ENCODE measurements at places on chromosomes 4 and X.
A peak's percentile ranks its signal among the peaks of the same experiment; 100 is the strongest.

DNA sequence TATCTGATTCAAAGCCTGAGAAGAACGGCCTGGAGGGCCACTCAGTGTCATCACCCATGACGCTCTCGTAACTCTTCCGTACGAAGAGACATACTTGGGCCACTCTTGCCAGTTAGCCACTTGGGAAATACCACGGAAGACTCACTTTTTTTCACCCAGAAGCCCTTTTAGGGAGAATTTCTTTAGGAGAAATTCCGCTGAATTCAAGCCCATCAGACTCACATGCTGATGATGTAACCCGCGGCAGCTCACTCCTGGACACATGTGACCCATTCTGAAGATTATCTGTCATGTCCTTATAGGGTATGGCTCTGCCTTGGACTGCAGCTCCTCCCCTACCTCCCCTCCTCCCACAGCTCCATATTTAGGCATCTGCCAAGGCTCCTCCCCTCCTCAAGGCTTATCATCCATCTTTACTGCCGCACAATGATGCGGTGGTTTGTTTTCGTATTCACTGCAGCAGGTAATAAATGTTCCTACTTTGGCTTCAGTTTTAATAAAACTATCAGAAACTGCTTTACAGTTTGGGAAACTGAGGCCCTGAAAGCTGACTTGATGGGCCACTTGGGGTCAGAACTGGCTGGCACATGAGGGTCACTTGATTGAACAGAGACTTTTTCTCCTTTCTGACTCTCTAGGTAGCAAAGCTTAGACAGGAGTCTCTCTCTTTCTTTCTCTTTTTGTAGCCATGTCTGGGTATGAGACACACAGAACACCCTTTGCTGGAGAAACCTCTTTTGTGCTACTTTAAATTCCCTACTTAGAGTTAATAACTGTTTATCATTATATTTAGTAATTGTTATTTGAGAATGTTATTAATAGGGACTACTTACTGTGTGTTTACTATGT, 42.1 kb downstream of the RHOH start:
- no peak for DNase-seq

- DNase-seq = no peak
These were observed 258.5 kb upstream of the FSTL5 start for GRCh38 chr4:162422312-162422711.

DNA sequence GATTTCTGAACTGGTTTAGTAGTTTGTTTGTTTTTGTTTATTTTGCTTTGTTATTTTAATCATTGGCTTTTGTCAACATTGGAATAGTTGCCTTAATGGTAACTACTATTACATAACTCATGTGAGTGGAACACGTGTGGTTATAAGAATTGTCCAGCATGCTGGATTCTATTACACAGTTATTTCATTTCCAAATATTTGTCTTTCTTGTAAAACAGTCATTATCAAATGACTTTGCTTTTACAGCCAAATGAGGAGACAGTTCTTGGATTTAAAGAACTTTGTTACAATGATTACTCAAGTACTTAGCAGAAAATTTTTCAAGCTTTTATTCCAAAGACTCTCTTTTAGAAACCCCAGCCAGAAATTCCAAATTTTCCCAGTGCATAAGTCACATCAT, 516.1 kb upstream of the MAGEB2 start:
- DNase-seq = peak; percentile 38

- DNase-seq = no peak
These were observed 642.6 kb upstream of the LCORL start for GRCh38 chr4:18664171-18664570.

GRCh38 chr4:184268584-184269160, 51.0 kb upstream of the ENPP6 start:
- no peak for DNase-seq

- no peak for DNase-seq
These were observed 69.0 kb upstream of the ATOH1 start for GRCh38 chr4:93759506-93759905.

DNA sequence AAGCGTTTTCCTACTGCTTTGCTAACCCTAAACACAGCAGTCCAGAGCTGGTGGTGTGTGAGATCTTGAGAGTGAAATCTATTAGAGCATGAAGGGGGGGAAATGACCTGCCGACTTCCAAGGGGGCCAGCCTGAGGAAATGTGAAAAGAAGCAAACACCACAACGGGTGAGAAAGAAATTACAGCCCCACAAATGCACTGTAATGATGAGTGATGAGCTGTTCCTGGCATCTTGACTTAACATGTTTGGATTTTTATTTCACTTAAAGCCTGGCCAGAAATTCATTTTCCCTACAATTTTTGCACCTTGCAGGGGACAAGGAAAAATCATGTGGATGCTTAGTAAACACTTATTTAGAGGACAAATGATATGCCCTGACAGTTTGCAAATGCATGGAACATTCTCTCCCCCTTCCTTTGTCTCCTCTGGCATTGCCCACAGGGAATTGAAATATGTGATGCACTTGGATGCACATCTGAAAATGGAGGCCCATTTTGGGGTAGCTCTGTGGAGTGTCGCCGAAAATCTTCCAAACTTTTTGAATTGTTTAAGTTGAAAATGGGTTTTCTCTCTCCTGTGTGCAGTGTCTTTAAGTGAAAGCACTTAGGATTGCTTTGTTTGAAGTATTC, 84.3 kb upstream of the TMEM150C start:
- DNase-seq = no peak

Measured in EH (cell line).